ENCODE measurements at places on chromosomes 12 and 14.

- no peak for DNase-seq
Observed at GRCh38 chr12:45138609-45139008, 77.3 kb upstream of the ANO6 start.

GRCh38 chr14:52244997-52245396, 22.5 kb upstream of the PTGDR start:
- no peak for DNase-seq

- DNase-seq, result no peak
Observed at GRCh38 chr14:60313093-60313492, 64.1 kb downstream of the PPM1A start.

DNA sequence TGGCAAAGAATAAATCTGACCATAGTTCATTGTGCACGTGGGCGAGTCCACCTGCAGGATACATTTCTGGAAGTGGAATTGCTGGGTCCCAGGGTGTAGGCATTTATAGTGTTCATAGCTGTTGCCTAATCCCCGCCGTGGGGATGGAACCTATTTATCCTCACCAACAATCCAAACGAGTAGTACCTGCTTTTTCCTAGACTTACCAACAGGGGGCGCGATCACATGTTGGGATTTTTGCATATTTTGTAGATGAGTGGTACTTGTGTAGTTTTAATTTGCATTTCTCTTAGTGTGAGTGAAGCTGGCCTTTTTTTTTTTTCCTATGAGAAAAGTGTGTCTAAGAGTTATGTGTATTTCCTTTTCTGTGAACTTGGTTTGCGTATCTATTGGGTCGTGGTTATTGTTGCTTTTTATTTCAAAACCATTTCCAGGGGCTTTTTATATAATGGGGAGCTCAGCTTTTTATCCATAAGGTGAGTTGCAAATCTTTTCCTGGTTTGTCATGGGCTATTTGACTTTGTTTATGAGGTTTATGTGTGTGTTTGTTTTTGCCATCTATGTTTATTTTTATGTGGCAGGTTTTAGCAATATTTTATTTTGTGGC, 67.2 kb downstream of the CCDC92 start:
- peak; percentile 82 for DNase-seq
